NCI-H2081 treated with DMSO at 0.1 percent for 48 hours (cell line): ENCODE measurements at places on chromosomes 6 and 20.

GRCh38 chr6:28553986-28554881 lies 28.6 kb downstream of the GPX5 start:
- no peak for DNase-seq

- DNase-seq, result no peak
These were observed 93.7 kb downstream of the SULF2 start for GRCh38 chr20:47691625-47692024.

DNA sequence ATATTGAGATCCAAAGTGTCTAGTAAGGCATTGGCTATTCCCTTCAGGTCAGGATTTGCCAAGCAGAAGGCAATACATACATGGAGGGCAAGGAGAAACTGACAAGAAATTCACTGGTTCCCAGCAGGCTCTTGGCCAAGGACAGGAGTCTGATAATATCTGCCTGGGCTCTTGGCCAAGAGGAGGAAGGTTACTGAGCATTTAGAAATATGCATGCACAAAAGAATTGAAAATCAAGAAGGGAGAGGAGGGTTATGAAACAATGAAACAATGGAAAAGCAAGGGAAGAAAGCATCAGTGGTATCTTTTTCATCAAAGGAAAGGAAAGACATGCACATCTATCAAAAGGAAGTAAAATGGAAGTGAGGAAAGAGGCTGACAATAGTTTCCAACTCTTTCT lies 42.4 kb downstream of the ARHGAP18 start:
- no peak for DNase-seq

- no peak for DNase-seq
These were observed 5.1 kb upstream of the BPI start for GRCh38 chr20:38298768-38299288.

GRCh38 chr20:56463428-56463827 lies 5.0 kb upstream of the RTF2 start:
- no peak for DNase-seq

GRCh38 chr6:1623769-1624057 lies 14.0 kb downstream of the FOXC1 start:
- no peak for DNase-seq

- peak; percentile 30 for DNase-seq
These were observed 22.8 kb upstream of the PCMTD2 start for GRCh38 chr20:64232794-64233193.

DNA sequence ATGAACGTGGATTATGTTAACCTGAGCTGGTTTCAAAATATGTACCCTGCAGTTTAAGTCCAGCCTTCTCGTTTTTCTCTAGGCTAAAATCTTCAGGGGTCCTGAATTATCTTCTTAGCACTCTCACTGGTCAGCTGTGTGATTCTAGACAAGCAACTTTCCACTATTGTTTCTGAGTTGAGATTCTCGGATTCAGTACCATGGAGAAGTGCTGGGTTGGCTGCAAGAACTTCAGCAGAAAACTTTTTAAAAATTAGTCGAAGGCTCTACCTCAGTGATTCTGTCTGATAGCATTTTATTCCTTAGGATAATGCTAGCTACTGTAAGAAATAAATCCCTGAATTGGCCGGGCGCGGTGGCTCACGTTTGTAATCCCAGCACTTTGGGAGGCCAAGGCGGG lies 173.7 kb downstream of the GRM1 start:
- no peak for DNase-seq

- no peak for DNase-seq
These were observed 293.6 kb upstream of the STXBP5 start for GRCh38 chr6:146910611-146911010.

DNA sequence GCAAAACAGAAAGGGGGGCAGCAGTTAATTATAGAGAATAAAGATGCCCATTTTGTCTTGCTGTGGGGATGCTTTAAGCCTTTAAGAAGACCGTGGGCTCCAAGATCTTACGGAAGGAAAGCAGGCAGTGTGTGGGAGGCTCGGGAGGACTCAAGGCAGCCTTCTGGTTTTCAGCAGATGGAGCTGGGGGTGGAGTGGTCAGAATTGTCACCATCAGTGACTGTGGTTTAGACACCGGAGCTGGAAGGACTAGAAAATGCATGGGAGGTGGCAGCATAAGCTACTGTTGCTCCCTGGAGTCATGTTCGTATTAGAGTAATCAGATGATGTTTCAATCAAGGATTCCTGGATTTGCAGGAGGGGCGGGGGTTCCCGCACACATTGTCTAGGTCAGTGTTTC lies 3.7 kb downstream of the PHACTR1 start:
- no peak for DNase-seq

GRCh38 chr6:125301435-125302391 lies at the start of gene HDDC2:
TSS of gene HDDC2 (minus strand) at chr6:125301967. CDS start at chr6:125301932, 35 bp downstream.
- no peak for DNase-seq

DNA sequence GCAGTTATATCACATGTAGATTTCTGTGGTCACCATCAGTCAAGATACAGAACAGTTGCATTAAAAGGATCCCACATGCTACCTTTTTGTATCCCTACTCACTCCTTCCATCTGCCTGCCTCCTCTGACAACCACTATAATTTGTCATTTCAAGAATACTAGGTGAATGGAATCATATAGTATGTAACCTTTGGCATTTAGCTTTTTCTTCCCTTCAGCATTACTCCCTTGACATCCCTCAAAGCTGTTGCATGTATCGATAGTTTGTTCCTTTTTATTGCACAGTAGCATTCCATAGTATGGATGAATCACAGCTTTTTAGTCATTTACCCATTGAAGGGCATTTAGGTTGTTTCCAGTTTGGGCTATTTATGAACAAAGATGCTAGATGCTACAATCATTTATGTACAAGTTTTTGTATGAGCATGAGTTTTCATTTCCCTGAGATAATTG lies 26.1 kb downstream of the NCOA7 start:
- no peak for DNase-seq

GRCh38 chr6:3748208-3749066 lies 3.1 kb downstream of the PXDC1 start:
- DNase-seq, result no peak

DNA sequence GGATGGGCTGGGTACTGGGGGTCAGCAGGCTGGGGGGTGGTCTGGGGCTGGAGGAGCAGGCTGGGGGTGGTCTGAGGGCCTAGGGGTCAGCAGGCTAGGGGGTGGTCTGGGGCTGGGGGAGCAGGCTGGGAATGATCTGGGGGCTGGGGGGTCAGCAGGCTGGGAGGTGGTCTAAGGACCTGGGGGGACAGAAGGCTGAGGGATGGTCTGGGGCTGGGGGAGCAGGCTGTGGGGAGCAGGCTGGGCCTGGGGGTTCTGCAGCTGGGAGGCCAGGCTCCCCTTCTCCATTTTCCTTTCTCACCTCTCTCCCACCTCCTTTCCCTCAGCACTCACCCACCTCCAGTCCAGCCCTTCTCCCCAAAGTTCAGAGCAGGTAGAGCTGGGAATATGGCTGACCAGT lies 114.2 kb downstream of the PSMB1 start:
- no peak for DNase-seq

DNA sequence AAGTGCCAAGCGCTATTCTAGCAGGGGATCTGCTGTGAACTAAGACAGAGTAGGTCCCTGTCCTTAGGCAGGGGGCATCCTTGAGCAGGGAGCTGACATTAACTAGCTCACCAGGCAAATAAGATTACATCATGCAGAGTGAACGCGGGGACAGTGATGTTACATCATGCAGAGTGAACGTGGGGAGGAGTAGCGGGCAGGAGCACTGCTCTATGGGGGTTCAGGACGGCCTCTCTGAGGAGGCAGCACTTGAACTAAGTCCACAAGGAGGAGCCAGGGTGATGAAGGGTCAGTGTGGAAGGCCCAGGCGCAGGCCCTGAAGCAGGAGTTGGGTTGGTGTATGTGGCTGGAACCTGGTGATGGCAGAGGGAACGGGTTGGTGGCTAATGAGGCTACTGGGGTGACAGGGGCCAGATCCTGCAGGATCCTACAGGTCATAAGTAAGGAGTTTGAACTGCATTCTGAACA lies 38.7 kb downstream of the KAT14 start:
- DNase-seq, result no peak

GRCh38 chr20:56430461-56430860 lies 18.4 kb downstream of the CASS4 start:
- no peak for DNase-seq

- no peak for DNase-seq
These were observed 109.9 kb downstream of the SLC24A3 start for GRCh38 chr20:19322061-19322985.

DNA sequence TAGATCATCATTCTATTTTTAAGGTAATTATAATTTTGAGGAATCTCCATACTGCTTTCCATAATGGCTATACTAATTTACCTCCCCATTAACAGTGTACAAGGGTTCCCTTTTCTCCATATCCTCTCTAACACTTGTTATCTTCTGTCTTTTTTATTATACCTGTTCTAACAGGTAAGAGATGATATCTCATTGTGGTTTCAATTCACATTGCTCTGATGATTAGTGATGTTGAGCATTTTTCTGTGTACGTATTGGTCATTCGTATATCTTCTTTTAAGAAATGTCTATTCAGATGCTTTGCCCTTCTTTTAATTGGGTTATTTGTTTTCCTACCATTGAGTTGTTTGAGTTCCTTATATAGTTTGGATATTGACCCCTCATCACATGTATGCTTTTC lies 81.6 kb upstream of the SCAF8 start:
- DNase-seq, result no peak

- DNase-seq, result no peak
These were observed 45.8 kb downstream of the SOX4 start for GRCh38 chr6:21639316-21639715.
